ENCODE measurements at places on chromosomes 1 and 21.

DNA sequence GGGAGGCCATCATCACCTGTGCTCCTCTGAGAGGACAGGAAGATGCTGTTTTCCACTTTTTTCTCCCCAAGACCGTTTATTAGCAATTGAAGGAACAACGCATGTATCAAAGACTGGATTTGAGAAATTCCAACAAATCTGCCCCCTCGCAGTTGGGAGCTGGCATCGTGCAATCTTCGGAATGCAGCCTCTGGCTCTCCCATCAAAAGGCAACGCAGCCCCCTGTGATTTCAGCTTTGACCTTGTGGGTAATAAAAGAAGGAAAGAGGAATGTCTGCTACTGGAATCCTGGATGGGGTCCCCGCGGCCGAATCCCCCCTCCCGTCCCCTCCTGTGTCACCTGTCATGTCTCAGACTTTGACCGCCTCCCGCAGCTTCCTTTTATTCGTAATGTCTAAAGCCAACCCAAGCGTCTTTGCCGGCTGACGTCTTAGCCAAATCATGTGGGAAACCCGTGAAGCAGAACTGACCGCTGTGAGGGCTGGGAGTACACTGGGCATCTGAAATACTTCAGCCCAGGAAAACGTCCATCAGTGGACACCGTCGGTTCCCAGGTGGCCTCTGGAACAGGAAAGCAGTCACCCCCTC is 101.5 kb downstream of the WDR4 start:
- DNase-seq = no peak

DNA sequence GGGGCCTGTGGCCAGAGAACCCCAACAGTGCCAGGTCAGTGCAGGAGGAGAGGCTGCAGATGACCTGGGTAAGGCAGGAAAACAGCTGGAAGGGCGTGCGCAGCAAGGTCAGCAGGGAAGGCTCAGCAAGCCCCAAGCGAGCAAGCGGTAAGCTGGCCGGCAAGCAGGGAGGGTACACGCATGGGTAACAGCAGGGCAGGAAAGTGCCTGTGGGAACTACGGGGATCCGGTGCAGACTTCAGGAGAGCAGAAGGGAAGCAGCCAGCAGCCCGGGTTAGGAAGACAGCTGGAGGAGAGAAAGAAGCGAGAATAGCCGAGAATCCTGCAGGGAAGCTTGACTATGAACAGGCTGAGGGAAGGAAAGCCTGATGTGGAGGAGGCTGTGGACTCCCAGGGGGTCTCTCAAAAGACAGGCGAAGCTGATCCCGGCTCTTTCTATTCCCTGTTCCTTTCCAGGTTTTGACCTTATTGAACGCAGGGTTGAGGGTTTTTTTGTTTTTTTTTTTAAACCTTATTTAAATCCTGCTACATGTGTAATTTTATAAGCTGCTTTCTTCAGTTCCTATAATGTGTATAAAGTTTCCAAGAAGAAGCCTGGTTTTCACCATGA is 20.9 kb downstream of the UMODL1 start:
- no peak for DNase-seq

GRCh38 chr1:45470306-45470798 is 20.6 kb downstream of the TESK2 start:
- DNase-seq = no peak

DNA sequence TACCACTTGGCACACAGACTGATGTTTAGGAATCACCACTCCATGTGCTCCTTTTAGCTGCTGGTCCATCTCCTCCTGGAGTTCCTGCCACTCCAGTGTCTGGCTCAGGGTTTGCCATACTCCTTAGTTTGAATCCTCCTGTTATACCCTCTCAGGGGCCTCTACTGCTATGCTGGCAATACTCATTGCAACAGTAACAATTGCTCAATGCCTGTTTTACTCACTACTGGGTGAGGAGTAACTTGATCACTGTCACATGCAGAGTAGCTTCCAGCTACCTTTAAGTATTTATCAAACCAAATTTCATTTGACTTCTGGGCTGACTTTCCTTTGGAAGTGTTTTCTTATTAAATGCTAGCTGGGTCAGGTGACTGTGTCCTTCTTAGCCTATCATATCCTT is 107.2 kb upstream of the WLS start:
- no peak for DNase-seq

GRCh38 chr1:108842525-108843181 is 14.2 kb downstream of the AKNAD1 start:
- no peak for DNase-seq

GRCh38 chr1:222021129-222021528 is 279.2 kb upstream of the DUSP10 start:
- DNase-seq = no peak

DNA sequence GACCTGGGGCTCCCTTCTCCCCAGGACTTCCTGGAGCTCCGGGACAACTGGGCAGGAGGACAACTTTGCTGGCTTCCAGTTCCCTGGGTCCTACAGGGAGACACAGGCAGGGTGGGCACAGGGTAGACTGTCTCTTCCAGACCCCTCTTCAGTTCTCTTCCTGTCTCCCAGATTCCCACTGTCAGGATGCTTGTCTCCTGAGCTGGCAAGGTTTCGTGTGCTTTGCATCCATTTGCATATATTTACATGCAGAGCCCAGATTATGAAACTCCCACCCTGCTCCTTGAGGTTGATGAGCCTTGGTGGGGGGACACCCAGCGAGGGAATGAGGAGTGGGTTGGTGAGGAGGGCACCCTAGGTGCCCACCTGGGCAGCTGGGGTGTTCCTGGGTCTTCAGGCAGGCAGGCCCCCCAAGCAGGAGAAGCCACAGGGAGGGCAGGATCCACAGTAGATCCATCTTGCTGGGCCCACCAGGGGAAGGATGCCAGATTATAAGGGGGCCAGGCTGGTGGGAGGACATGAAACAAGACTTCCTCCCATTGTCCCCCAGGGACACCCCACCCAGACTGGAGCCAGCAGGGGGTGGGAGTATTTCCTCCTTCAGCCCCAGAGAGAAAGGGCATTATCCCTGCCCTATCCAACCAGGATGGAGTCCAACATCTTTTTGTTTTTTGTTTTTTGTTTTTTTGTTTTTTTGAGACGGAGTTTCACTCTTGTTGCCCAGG is at the start of gene FCN3:
Gene FCN3 (minus strand): TSS at position 463 of the 725 bp plus-strand sequence. CDS start 6 bp downstream, at position 457.
- DNase-seq = no peak

GRCh38 chr1:207848234-207848633 is 62.7 kb downstream of the CD34 start:
- no peak for DNase-seq

DNA sequence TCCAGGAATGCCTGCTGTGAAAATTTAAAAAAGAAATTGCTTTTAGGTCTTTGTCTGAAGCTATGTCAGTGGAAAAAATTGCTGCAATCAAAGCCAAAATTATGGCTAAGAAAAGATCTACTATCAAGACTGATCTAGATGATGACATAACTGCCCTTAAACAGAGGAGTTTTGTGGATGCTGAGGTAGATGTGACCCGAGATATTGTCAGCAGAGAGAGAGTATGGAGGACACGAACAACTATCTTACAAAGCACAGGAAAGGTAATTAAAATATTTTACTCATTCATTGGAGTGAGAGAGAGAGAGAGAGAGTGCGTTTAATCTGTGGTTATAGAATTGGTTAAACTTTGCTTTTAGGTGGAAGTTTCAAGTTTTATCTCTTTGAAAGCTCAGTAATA is 20.0 kb downstream of the CDC73 start:
- DNase-seq = no peak

- no peak for DNase-seq
These were observed 467.3 kb downstream of the SETD4 start for GRCh38 chr21:35593000-35593502.

DNA sequence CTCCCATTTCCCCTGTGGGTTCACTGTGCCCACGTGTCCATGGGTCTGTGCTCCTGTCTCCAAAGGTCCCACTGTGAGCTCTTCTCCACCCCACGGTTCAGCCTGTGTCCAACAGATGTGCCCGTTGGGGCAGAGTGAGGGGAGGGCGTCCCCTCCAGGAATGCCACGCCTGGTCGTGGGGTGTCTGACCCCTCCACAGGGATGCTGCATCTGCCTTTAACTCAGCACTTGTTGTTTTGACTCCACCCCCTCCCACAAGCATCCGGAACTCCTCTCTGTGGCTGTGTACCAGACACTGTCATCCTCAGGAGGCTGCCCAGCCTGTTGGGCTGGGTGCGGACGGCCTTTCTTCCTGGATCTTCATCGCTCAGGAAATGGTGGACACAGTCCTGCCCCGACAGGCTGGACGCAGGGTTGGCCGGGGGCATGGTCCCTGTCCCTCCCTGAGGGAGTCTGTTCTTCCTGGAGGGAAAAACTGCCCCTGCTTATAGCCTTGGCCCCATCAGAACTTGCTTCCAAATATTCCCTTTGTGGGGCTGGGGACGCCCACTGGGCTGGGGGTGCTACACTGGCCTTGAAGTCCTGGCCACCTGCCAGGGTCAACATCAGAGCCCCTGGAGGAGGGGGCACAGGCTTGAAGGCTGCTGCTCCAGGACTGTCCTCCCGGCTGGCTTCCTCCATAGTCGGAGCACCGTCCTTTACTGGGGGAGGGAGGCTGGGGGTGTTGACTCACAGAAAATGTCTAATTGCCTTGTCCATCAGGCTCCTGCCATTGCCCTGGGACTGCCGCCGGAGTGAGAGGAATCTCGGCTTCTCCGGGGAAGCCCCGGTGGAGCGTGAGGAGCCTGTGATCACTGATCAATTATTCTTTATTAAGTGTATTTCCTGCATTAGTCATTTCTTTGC is 182.0 kb upstream of the C1orf174 start:
- no peak for DNase-seq

DNA sequence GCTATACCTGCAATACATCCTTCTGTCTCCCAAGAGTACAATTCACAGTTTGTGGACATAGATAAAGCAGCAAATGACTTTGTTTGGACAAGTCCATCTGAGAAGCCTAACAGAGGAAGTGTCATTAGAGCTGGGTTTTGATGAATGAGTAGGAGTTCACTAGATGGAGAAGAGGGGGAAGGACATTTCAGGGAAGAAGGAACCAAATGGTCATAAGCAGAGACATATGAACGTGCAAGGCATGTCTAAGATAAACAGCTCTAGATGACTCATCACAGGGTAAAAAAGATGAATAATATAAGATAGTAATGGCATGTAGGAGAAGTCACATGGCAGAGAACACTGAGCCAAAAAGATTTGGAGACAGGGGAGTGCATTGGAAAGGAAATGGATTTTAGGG is 54.5 kb downstream of the HMGB4 start:
- DNase-seq = no peak

GRCh38 chr1:17400725-17401341 is 28.8 kb downstream of the PADI6 start:
- DNase-seq = no peak

GRCh38 chr1:19057784-19058475 is 101.5 kb upstream of the IFFO2 start:
- DNase-seq = no peak

GRCh38 chr1:93609536-93609935 is 72.1 kb downstream of the BCAR3 start:
- no peak for DNase-seq

- DNase-seq = no peak
These were observed 2.1 kb upstream of the UBE2T start for GRCh38 chr1:202343652-202344349.

DNA sequence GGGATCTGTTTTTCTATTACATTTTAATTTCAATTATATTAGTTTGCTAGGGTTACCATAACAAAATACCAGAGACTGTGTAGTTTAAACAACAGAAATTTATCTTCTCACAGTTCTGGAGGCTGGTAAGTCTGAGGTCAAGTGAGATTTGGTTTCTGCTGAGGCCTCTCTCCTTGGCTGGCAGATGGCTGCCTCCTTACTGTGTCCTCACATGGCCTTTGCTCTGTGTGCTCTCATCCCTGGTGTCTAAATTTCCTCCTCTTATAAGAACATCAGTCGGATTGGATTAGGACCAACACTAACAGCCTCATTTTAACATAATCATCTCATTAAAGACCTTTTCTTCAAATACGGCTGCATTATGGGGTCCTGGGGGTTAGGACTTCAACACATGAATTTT is 195.2 kb upstream of the CHODL start:
- DNase-seq = no peak

GRCh38 chr1:33925586-33925985 is 61.7 kb downstream of the HMGB4 start:
- DNase-seq = no peak

DNA sequence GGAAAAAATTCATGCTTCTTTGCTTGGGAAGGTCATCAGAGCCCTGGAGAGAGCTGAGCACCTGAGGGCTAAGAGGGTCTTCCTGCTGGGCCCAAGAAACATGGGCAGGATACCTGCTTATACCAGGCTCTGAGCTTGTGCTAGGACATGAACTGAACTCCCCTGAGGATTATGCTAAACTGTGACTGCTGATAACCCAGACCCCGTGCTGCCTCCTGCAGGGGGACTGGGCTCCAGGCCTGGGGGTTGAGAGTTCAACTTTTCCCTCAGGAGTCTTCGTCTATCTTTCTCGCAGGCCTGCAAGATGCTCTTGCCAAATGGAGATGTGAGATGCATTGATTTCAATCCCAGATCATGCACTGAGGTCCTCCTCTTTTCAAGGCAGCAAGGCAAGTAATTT is 368.5 kb downstream of the HHAT start:
- DNase-seq = no peak

- DNase-seq = no peak
These were observed 81.1 kb downstream of the SIK1 start for GRCh38 chr21:43345746-43346409.

GRCh38 chr1:95323123-95323522 is 89.1 kb downstream of the RWDD3 start:
- no peak for DNase-seq

- peak; percentile 47 for DNase-seq
These were observed at the start of gene PTPN22 for GRCh38 chr1:113871597-113872113. Gene PTPN22 (minus strand): TSS chr1:113871712.

- DNase-seq = no peak
These were observed 207.9 kb upstream of the ST6GALNAC5 start for GRCh38 chr1:76659171-76659940.

- DNase-seq = no peak
These were observed 16.6 kb downstream of the CRNN start for GRCh38 chr1:152397474-152397873.

- DNase-seq = no peak
These were observed 880 bp downstream of the ALPL start for GRCh38 chr1:21510113-21510493.

DNA sequence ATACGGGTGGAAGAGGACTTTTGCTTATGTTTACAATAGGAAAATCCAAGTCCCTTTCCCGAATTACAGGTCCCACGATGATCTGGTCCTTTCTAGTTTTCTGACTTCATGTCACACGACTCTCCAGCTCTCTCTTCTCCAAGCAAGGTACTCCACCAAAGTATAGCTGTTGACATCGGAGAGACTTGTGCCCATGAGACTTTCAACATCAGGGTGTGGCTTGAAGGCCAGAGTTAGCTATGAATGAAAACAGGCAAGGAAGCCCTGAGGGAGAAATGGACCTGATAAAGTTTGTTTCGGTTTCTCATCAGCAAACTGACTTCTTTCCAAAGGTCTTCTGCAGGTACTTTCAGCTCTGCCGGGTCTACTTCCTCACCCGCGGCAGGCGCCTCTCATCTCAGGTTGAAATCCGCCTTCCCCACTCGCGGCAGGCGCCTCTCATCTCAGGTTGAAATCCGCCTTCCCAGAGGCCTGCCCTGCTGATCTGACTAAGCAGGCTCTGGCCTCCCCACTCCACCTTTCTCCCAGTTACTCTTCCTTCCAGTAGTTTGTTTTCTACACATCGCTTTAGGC is 2.1 kb upstream of the PER3 start:
- no peak for DNase-seq

Measured in stimulated activated CD8-positive, alpha-beta memory T cell treated with anti-CD3 and anti-CD28 coated beads, Interleukin-4, amount 100 ng/mL, for 1 hour (primary cell).